ENCODE measurements at places on chromosomes 4 and X. TPM values are rescaled to one million over a fixed set of nuclear protein-coding genes. Genes with fewer than 3 reads are reported as not detected.

HSFX1 gene
- not detected for polyA plus RNA-seq

DNA sequence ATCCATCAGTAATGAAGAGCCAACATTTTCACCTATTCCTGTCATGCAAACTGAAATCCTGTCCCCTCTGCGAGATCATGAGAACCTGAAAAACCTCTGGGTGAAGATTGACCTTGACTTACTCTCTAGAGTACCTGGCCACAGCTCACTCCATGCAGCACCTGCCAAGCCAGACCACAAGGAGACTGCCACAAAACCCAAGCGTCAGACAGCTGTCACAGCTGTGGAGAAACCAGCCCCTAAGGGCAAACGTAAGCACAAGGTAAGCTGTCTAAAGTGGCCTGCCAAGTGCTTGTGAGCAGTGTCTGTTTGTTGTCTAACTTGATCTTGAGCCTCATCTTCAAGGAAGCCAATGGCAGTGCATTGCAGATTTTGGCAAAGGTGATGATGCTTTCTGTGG lies 455.9 kb downstream of the AFF2 start:
- H3K27me3 ChIP-seq = no peaks in the 10 kb centered on the region
- H3K27ac ChIP-seq = no peak overlapping the region
- H3K36me3 ChIP-seq = no peaks in the 10 kb centered on the region
- H3K4me3 ChIP-seq = no peak overlapping the region
- H3K4me1 ChIP-seq = no peaks in the 10 kb centered on the region
- DNase-seq = no peak

DNA sequence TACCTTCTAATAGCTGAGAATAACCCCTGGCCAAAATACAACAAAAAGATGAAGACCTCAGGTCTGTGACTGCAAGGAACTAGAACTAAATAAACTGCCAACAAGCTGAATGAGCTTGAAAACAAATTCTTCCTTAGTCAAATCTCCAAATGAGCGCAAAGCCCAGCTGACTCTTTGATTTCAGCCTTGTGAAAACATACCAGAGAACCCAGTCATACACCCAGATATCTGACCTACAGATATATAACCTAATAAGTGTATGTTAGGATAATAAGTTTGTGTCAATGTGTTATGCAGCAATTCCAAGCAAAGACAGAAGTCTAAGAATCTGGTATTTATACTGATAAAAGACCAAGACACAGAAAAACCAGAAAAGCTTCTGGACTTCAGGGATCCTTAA lies 38.0 kb upstream of the ADGRL3 start:
- no peak for DNase-seq
- H3K27ac ChIP-seq = no peak overlapping the region
- H3K4me3 ChIP-seq = no peak overlapping the region
- no peaks in the 10 kb centered on the region for H3K36me3 ChIP-seq
- no peaks in the 10 kb centered on the region for H3K27me3 ChIP-seq

HEPH gene
- not detected for polyA plus RNA-seq

UVSSA gene
- 4.0 TPM for polyA plus RNA-seq

DNA sequence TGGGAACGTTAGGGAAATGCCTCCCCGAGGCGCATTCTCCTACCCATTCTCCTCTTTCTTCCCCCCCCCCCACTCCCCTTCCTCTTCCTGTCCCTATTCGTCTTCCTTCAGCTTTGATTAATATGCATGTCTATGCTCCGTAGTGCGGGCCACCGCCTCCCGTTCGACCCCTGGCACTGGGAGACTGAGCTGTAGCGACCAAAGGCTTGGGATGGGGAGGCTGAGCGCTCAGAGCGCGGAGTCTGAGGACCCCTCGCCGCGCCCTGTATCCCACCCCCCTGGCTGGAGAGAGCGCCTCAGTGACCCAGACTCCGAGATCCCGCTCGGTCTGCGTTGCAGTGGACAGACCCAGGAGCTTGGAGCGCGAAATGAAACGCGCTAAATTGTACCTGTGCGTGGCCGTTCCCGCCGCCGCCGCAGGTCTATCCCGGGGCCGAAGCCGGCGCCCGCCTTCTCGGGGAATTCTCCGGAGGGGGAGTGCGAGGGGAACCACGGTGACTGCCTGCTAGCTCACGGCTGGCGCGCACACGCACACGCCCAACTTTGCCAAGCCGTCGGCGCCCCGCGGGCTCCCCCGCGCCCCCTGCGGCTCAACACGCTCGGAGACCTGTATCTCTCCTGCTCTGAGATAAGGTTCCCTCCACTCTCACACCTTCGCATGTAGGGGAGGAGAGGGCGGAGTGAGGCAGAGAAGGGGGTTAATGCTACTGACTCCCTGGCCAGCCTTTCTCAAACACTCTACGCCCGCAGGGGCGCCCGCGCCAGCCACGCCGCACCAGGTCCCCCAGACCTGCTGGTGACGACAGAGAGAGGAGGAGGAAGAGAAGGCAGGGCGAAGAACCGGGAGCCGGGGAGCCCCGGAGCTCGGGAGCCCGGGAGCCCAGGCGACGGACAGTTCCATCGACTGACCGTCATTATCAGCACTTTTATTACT lies 1.5 kb upstream of the PTCHD1 start:
- H3K36me3 ChIP-seq = no peaks in the 10 kb centered on the region
- peaks cover 3% of the 10 kb centered on the region for H3K27me3 ChIP-seq
- H3K4me3 ChIP-seq = no peak overlapping the region
- DNase-seq = no peak

GRCh38 chrX:114999906-115000305 lies 17.5 kb downstream of the IL13RA2 start:
- DNase-seq = no peak
- H3K4me3 ChIP-seq = no peak overlapping the region
- no peaks in the 10 kb centered on the region for H3K27me3 ChIP-seq
- H3K27ac ChIP-seq = no peak overlapping the region
- no peaks in the 10 kb centered on the region for H3K4me1 ChIP-seq
- no peaks in the 10 kb centered on the region for H3K36me3 ChIP-seq

DNA sequence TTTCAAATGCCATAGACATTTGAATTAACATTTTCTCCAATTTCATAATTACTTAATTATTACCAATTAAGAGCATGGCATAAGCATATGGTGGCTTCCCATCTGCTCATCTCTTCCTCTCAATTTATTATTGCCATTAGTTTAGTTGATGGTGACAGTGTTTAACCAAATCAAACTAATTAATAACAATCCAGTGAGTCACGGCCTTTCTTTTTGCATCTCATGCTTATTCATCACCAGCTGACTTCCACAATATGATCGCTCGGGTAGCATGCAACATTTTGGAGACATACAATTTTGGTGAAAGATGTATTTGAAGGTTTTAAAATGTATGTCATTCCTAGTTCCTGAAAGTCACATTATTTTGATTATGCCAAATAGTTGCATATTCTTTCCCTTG lies 172.8 kb upstream of the TACR3 start:
- no peaks in the 10 kb centered on the region for H3K36me3 ChIP-seq
- H3K27ac ChIP-seq = no peak overlapping the region
- H3K4me1 ChIP-seq = no peaks in the 10 kb centered on the region
- no peak for DNase-seq

DNAAF6 gene
- polyA plus RNA-seq = not detected

- DNase-seq = no peak
- H3K27ac ChIP-seq = no peak overlapping the region
- no peaks in the 10 kb centered on the region for H3K4me1 ChIP-seq
- no peak overlapping the region for H3K4me3 ChIP-seq
- H3K27me3 ChIP-seq = no peaks in the 10 kb centered on the region
These were observed 641.5 kb downstream of the FAT4 start for GRCh38 chr4:125956276-125956675.

DNA sequence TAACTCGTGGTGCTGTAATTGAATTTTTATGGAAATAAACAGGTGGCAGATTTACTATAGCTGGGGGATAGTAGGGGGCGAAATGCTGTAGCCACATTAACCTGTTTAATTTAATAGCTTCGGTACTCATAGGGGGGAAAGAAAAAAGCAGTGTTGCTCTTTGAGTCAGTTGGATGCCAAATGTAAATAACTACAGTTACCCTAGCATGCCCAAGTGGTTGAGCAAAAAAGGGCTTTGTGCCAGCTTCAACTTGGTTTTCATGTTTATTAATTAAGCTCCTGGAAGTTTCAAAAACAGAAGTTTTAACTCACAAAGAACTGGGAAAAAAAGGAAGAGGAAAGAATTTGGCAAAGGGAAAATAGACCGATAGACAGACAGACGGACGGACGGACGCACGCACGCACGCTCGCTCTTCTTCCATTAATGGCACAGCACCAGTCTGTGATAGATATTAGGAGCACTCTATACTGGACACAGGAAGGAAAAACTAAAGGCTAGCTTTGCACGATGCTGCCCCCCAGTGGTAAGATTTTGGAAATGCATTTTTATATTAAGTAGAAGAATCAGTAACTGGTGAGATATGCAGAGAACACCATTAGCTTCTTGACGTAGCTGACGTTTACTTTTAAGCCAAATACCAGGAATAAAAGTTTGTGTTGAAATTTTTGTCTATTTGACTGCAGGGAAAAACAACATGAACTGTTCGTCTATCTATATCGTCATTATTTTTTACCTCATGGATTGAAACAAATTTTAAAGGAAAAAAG lies 151.8 kb downstream of the SLC7A11 start:
- no peak overlapping the region for H3K4me3 ChIP-seq
- no peak overlapping the region for H3K27ac ChIP-seq
- no peaks in the 10 kb centered on the region for H3K36me3 ChIP-seq
- no peaks in the 10 kb centered on the region for H3K27me3 ChIP-seq

- H3K4me3 ChIP-seq = no peak overlapping the region
- H3K4me1 ChIP-seq = no peaks in the 10 kb centered on the region
- peaks cover 76% of the 10 kb centered on the region for H3K36me3 ChIP-seq
- H3K27ac ChIP-seq = no peak overlapping the region
These were observed 95.4 kb downstream of the TNIP2 start for GRCh38 chr4:2660596-2661211.

GRCh38 chr4:153207567-153207966 lies 3.3 kb downstream of the TRIM2 start:
- no peak for DNase-seq
- H3K27me3 ChIP-seq = no peaks in the 10 kb centered on the region

DNA sequence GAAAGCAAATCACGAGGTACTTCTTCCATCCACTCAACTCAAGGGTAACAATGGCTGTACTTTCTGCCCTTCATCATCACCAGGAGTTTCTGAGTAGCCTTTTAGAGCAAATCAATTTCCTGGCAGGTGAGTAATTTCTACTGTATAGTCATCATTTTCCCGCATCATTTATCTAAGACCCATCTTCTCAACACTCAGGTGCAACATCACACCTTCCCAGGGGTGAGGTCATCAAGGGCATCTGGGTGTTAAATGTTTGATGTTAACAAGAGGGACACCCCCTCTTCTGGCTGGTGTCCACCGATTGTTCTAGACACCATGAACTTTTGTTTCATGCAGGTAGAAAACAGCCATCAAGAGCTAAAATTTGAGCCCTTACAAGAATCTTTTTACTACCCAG lies 313.4 kb upstream of the MAGEB2 start:
- H3K4me3 ChIP-seq = no peak overlapping the region
- no peaks in the 10 kb centered on the region for H3K4me1 ChIP-seq
- no peak overlapping the region for H3K27ac ChIP-seq
- H3K27me3 ChIP-seq = no peaks in the 10 kb centered on the region
- DNase-seq = no peak
- H3K36me3 ChIP-seq = no peaks in the 10 kb centered on the region

ANXA3 gene
- polyA plus RNA-seq = not detected

SLITRK4 gene
- not detected for polyA plus RNA-seq

DNA sequence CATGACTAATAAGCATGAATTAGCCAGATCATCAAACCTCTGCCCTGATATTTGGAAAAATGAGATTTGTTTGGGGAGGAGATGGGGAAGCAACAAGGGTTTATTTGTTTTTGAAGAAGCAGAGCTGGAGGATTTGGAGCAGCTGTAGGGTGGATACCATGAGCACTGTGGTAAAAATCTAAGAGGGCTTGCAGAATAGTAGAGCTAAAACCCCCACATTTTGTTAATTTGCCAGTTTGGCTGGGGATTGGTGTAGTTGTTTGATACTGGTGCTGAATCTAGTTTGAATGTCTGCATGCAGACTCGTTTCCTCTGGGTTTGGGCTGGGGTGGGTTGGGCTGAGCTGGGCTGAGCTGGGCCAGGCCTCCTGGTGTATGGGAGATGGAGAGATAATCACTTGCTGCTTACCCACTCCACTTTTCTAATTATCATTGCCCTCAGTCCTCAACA lies 43.7 kb downstream of the SMAD1 start:
- H3K27ac ChIP-seq = no peak overlapping the region
- no peak overlapping the region for H3K4me3 ChIP-seq
- no peak for DNase-seq
- peaks cover 4% of the 10 kb centered on the region for H3K27me3 ChIP-seq

- no peak within 1 kb of the TSS for H3K4me3 ChIP-seq
- H3K27ac ChIP-seq = no peak within 1 kb of the TSS
- no peaks in the 10 kb centered on the region for H3K4me1 ChIP-seq
- no peaks in the 10 kb centered on the region for H3K36me3 ChIP-seq
- H3K27me3 ChIP-seq = peaks cover 3% of the 10 kb centered on the region
These were observed at the start of gene EMCN for GRCh38 chr4:100517864-100518341. EMCN (minus strand) TSS chr4:100518022; CDS start chr4:100517914, 108 bp downstream.

DNA sequence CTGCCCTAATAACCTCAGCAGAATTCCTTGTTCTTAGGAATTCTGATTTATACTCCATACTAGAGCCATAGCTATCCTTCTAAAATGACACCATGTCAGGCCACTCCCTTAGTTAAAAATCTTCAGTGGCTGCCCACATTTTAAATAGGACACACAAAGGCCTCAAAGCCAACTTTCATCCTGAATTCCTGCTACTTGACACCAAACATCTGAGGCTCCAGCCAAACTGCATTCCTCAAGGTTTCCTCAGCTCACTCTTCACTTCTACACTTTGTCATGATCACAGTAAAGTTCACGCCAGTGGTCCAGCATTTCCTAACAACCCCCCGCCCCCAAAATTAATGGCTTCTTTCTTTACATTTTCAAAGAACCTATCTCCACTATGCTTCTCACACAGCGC lies 124.3 kb downstream of the ADGRA3 start:
- no peaks in the 10 kb centered on the region for H3K4me1 ChIP-seq
- no peak overlapping the region for H3K4me3 ChIP-seq
- no peaks in the 10 kb centered on the region for H3K27me3 ChIP-seq
- no peak for DNase-seq
- no peaks in the 10 kb centered on the region for H3K36me3 ChIP-seq

Data from CD4-positive, CD25-positive, alpha-beta regulatory T cell (primary cell).